ENCODE measurements at places on chromosomes 13 and 19.

DNA sequence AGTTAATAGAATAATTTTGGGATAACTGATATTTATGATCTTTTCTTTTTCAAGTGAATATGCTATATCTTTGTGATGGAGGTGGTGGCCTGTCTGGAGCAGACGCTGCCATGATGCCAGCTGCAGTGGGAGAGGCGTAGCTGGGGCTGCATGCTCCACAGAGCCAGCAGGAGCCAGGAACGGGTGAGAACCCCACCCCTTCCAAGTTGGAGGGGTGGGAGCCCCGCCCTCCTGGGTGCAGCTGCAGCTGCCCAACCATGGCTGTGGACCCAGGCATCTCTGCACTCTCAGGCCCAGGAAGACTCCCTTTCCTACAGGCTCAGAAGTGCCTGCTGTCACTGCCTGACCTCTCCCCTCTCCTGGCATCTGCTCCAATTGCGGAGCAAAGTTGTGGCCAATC lies 373.0 kb downstream of the SLC7A1 start:
- DNase-seq = no peak

DNA sequence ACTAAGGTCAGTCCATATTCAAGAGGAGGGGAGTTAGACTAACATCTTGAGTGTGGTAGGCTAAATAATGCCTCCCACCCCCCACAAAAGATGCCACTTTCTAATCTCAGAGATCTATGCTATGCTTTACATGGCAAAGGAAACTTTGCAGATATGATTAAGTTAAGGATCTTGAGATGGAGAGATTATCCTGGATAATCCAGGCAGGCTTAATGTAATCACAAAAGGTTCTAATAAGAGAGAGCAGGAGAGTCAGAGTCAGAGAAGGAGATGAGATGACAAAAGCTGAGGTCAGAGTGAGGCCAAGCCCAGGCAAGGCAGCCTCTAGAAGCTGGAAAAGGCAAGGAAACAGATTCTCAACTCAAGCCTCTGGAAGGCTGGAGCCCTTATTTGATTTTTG lies 1011.6 kb downstream of the PCDH9 start:
- DNase-seq = no peak

DNA sequence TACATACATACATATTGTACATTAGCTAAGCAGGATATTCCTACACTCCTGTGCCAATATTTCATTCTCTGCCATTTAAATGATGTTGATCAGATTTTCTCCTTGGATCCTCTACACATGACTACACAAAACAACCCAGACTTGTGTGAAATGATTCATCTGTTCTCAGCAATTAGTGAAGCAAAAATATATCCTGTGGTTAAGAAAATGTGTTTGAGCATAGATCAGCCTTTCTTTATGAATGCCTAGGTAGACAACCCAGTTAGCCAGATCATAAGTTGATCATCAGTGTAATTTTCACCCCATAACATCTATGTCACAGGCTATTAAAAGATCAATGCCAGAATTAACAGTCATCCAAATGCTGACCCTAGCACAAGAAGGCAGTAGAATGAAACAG lies 275.2 kb upstream of the EDNRB start:
- no peak for DNase-seq

DNA sequence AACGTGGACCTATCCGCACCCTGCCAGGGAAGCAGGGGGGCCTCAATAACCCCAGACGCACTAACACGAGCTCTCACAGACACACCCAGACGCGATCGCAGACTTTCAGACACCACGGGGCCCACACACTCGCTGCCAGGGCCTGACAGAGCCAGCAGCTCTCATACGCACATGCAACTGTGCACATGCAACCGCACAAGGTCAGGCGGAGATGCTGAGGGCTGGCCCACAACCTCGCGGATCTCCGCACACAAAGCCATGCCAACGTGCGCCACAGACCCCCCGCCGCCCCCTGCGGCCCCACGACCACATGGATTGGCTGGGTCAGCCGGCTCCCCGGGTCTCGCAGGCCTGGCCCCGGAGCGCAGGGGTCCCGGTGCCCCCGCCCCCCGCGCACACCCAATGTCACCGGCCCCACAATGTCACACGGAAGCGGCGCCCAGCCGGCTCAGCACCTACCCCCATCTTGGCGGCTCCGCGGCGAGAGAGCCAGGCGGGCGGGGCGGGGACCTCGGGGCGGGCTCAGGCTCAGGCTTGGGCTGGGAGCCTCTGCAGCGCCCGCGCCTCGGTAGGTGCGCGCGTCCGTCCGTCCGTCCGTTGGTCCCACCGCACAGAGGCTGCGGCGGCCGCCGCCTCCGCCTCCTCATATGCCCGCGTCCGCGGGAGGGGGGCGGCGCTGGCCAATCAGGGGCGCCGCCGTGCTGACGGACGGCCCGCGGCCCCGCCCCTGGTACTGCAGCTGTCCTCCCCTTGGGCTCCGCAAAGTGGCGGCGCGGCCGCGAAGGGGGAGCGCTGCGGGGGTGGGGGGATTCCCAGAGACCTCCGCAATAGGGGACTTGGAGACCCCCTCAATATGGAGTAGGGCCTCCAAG lies at the start of gene ATP1A3:
ATP1A3 (minus strand) TSS at position 619 of the 872 bp plus-strand sequence; CDS start at position 465, 154 bp downstream.
- peak; percentile 94 for DNase-seq

DNA sequence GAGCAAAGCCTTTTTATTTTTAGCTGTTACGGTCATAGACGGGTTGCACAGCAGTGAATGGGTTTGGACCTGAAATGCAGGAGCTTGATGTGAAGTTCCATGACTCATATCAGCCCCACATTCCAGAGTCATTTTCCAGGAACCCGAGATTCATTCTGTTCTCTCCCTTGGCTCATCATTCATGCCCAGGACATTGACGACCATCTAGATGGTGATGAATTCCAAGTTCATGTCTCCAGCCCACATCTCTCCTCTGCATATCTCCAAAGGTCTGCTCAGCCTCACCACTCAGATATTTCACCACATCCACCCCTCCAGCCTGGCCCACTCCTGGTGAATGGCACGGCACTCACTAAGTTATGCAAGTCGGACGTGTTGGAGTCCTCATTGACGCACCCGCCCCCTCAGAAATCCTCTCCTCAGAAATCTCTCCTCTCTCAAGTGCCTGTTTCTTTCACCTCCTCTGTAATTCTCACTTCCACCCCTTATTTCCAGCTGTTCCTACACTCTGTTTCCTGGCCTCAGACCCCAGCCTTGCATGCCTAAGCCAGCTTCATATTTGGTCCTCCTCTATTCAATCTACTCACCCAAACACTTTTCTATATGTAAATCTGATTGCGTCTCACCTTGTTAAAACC lies 83.1 kb downstream of the ALOX5AP start:
- no peak for DNase-seq

- DNase-seq = no peak
These were observed 6.8 kb downstream of the CSNK1G2 start for GRCh38 chr19:1947651-1948209.

DNA sequence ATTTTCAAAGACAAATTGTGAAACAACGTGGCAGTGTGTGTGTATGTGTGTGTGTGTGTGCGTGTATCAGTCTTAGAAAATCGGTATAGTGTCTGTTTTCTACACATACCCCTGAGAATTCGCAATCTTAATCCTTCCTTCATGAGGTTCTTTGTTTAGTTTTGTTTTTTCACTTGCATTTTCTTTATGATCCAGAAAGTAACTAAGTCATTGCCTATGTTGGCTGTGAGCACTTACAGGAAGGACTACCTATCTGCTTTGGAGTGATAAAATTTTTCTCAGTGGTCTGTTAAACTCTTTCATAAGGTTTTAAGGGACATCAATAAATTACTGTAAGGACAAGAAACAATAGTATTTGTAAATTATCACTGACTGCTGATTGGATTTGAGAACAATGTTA lies 1587.1 kb downstream of the PCDH9 start:
- DNase-seq = no peak

- no peak for DNase-seq
These were observed 1315.4 kb downstream of the PCDH9 start for GRCh38 chr13:65914716-65915115.

DNA sequence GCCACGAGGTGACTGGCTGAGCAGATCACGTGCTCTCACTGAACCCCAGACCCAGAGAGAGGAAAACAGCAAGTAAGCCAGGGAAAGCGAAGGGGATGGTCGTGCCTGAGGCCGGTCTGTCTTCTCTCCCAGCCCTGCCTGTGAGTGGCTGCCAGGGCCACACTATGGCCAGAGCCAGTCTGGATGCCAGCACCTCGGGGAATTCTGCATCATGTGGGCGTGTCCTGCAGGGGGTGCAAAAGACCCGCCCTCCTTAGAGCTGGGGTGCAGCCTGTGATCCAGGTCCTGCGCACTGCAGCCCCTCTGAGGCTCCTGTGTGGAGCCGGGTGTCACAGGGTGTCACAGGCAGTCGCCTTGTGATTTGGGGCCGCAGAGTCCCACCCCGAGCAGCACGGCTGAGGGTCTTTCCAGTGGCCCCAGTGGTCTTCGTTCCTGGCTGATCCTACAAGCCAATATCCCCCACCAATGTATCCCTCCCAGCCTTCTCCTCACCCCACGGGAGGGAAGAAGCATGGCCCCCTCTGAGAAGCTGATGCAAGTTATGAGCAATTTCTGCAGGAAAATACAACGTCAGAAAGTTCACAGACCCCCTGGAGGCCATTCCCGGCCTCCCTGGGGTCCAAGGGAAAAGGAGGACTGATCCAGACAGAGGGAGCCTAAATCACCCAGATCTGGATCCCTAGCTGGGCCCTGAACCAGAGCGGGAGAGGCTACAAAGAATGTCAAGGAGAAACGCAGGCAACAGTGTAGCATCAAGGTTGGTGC lies 7.7 kb downstream of the PPP1R12C start:
- no peak for DNase-seq

GRCh38 chr19:4877753-4878490 lies 10.5 kb upstream of the PLIN3 start:
- peak; percentile 37 for DNase-seq

DNA sequence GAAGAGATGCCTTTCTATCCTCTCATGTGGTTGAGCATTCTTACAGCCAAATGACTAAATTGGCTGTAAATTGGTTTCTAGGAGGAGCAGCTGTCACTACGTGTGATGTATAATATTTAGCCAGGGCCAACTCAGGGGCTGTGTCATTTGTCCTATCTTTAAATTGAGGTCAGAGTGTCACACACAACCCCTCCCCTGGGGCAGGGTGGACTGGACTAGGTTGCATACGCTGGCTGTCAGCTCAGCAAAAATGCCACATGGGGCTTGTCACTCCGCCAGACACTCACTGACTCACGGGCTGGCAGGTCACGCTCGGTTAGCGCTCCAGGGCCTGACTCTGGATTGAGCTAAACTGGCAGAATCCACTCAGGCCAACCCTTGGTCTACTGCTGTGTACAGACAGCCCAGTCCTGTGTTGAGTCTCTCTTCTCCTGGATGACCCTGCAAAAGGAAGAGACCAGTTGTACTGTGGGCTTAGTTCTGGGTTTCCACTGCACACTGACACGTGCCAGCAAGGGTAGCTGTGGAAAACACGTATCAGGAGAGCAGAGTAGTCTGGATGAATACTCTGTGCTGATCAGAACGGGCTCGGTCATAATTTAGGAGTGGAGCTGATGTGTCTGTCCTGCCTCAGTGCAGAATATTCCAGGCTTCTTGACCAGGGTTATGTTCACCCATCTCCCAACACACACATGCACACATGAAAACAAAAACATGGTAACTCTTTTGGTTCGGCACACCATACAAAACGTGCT lies 29.1 kb downstream of the SHISA2 start:
- DNase-seq = no peak

DNA sequence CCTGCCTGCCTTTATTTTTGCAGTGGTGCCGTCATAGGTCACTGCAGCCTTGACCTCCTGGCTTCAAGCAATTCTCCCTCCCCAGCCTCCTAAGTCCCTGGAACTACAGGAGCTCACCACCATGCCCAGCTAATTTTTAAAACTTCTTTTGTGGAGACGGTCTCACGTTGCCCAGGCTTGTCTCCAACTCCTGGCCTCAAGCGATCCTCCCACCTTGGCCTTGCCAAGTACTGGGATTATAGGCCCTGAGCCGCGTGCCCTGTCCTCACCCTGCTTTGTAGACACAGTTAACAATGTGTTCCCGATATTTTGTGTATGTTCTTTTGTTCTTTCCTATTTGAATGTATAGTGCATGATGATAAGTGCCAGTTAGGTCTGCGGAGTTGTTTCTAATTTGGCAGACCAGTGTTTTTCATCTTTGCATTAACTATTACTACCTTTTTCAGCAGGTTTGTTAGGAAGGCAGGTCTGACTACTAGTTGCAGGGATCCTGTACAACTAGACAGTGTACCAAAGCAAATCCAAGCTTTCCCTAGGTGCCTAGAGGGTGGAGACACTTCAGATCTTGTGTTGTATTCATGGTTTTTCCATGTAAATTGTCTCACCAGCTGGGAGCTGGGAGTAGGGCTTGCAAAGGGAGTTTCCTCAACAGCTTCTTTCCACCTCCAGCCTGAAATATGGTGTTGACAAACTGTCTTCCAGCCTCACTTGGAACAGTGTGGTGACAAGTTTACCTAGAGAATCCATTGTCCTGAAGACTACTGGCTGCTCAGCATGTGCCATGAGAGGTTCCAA lies 9.5 kb upstream of the WTIP start:
- DNase-seq = no peak

GRCh38 chr13:32447894-32448623 lies 20.1 kb upstream of the N4BP2L1 start:
- no peak for DNase-seq

- peak; percentile 13 for DNase-seq
These were observed 76.8 kb downstream of the FREM2 start for GRCh38 chr13:38763446-38764381.

DNA sequence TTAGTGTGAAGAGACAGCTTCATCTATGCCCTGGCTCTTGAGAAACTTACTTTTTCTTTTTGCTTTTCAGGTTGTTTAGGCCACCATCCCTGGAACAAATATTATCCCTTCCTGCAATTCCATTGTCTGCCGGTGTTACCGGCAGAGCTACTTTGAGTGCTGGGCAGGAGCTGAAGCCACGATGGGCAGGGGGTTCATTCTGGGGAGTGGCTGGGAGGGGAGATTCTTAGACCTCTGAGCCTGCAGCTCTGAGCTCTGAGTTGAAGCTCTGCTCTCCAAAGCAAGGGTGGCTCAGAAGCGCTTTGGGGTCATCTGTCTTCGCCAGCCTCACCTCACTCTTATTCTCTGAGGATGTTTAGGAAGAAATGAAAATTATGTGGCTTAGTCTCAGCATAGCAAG lies 1066.6 kb upstream of the SLC10A2 start:
- no peak for DNase-seq

DNA sequence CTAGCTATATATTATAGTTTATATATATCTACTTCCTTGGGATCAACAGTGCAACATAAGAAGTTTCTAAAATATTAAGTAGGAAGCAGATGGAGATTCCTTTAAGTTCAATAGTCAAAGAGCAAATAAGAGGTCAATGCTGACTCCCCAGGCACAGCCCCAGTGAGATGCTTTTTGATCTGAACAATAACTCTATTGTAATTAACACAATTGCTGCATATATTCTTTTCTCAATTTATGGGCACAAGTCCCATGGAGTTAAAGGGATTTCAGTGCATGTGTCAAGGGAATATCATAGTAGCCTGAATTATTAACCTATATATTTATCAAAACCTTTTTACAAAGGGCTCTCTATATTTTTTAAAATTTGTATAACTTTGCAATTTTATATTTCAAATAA lies 180.8 kb downstream of the SPRY2 start:
- no peak for DNase-seq

GRCh38 chr19:44642377-44642776 lies 1.3 kb upstream of the PVR start:
- no peak for DNase-seq
